ENCODE measurements at places on chromosomes 2 and 18.

DNA sequence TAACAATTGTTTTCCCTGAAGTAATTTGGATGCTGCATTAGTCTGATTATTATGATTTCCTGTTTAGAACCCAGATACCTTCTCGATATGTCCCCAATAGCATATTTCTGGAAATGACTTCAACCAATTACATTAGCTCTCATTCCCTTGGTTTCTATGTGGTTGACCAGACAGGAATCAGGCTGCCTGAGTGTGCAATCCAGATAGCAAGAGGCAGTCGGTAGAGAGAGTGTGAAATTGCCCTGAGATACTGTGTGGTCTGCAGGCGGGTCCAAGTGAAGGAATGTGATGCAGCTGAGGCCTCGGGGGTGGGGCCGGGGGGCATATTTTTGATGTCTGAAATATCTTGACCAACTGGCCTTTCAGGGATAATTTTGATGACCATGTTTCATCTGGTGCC is 143.9 kb upstream of the ITGA6 start:
- peak; percentile 68 for DNase-seq

DNA sequence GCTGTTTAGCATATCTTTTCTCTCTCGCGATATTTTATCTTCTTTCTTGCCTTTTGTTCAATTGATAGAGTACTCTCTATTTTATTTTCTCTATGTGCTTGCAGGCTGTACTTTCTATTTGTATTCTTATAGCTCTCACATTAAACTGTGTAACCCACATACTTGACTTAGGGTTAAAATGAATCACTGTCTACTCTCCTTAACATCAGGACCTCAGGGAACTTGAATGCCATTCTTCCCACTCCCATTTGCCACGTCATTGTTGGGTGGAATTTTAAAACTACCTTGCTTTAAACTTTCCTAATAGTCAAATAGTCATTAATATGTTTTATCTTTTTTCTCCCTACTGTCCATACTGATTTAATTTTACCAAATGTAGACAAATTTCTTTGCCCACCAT is 269.7 kb downstream of the ALPK2 start:
- DNase-seq: no peak

DNA sequence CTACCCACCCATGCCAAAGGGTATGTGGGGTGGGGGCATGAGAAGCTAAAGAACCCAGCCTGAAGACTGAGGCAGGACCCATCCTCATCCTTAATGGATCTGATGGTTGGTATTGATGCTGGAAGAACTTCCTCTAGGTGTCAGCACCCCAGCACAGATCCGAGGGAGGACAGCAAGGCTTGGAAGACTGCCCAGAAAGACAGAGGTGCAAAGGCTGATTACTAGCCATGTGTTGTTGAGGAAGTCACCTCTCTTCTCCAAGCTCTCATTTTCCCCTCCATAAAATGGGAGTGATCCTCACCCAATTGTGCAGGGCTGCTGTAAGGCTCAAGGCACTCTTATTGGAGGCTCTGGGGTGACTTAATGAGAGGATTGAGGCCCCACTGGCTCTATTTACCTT is 256.5 kb downstream of the CELF4 start:
- DNase-seq: no peak

DNA sequence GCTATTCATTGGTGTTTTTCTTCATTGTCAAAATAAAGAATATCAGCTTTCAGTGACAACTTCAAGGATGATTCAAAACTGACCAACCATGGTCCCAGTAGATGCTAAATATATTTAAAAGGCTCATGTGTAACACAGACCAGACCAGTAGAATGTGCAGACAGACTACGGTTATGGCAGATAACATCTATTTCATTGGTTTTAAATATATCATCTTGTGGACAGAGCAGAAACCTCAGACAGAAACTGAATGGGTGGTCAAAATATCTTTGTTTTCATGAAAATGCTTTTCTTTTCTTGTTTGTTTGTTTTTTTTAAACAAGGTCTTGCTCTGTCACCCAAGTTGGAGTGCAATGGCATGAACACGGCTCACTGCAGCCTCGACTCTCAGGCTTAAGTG is 107.4 kb upstream of the CREB1 start:
- no peak for DNase-seq

DNA sequence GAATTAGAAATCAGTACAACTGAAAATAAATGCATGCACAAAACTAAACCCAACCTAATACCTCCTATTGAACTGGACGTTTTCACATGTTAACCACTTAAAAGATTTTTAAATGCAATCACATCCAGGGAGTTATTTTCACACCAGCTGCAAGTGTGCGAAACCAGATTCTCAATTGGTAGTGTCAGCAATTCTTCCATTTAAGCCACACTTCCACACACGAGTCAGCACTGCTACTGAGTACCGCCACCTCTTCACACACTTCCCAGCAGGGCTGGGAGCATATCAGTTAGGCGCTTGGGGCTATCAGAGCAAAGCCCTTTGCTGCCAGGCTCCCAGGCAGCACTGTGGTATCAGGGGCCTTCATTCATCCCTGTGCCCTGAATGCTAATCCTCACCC is 14.2 kb downstream of the ERCC3 start:
- DNase-seq: no peak

- DNase-seq: no peak
These were observed 136.8 kb upstream of the PKDCC start for GRCh38 chr2:41911033-41911432.

GRCh38 chr18:3458378-3458777 is 8.4 kb downstream of the TGIF1 start:
- DNase-seq: no peak

- DNase-seq: no peak
These were observed 7.5 kb downstream of the MOCOS start for GRCh38 chr18:36194600-36195315.

DNA sequence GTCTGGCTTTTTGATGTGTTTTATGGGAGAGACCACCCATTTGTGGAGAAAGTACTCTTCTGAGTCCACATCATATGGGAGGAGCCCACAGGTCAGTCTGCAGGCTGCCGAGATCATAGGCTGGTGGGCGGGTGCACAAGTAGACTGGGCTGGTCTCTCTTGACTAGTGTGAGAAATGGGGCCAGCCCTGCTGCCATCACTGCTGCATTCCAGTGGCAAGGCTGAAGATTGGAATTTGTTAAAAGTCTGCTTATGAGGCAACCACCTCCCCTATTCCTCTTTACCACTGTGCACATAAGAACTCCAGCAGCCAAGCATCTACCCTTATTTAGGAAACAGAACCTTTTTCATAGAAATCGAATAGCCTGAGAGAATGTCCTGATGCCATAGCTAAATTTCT is 200.7 kb downstream of the DIS3L2 start:
- no peak for DNase-seq

DNA sequence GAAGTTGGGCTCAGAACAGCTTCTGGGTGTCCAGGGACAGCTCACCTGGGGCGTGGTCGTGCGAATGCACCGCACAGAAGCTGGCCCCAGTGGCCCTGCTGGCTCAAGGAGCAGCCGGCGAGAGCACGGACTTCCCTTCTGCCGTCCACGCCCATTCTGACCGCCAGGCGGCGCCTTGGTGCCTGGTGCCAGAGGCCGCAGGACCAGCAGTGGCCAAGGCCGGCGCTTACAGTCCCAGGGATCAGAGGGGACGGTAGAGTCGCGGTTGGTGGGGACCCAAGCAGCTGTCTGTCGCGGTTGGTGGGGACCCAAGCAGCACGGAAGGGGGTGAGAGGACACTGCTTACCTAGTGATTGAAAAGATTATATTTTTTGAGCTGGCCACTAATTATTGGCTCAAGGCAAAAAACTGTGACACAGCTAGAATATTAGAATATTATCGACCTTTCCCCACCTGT is 25.7 kb downstream of the NPPC start:
- peak; percentile 69 for DNase-seq

DNA sequence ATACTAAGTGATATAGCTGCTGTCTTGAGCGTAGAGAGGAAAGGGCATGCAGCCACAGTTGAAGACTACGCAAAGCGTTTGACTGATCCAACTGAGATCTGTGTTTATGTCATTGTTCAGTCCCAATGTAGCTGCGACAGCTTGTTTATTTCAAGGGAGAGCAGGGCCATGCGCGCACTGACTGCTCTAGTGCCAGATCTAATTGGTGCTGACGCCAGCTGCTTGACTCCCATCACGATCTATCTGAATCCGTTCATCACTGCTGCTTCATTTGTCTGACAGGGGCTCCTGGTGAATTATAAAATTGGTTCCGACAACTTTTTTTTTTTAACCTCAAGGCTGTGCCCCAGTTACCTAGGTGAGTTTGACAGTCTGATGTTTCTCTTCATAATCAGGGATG is 75.7 kb downstream of the CHST9 start:
- DNase-seq: no peak

DNA sequence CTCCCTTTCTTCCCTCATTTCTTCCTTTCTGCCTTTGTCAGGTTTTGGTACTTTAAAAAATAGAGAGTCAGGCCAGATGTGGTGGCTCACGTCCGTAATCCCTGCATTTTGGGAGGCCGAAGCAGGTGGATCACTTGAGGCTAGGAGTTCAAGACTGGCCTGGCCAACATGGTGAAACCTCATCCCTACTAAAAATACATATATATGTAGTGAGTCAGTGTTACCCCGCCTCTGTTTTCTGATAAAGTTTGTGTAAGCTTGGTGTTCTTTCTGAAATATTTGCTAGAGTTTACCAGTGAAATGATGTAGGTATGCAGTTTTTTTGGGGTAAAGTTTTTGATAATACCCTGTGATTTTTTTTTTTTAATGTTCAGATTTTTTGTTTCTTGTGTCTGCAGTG is 58.8 kb downstream of the DGKD start:
- no peak for DNase-seq

DNA sequence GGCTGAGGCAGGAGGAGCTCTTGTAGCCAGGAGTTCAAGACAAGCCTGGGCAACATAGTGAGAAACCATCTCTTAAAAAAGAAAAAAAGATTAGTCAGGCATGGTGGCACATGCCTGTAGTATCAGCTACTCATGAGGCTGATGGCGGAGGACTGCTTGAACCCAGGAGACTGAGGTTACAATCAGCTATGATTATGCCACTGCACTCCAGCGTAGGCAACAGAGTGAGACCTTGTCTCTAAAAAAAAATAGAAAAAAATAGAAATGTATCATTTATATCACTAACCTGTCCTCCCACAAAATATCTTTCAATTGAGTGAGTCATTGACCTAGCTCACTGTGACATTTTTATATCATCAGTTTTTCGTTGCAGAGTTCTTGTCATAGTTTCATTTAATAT is 152.5 kb downstream of the DTNA start:
- DNase-seq: no peak

DNA sequence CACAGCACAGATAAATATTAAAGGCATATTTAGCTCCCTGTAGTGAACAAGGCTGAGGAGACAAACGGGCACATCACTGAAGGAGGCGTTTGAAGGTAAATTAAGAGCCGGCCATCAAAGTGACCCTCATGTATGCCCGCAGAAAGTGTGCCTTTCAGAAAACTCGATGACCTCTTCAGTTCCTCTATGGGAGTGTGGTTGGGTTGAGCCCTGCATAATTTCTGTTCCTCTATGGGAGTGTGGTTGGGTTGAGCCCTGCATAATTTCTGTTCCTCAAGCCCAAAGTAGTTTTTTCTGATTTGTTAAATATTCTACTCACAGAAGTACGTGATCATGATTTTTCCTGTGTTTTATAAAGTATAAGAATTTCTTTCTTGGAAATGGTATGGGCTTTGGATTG is 568.5 kb downstream of the TSN start:
- no peak for DNase-seq

- no peak for DNase-seq
These were observed 35.8 kb downstream of the TCF7L1 start for GRCh38 chr2:85168942-85169341.

- no peak for DNase-seq
These were observed 251.8 kb upstream of the SMIM21 start for GRCh38 chr18:75679331-75679730.

- no peak for DNase-seq
These were observed 18.1 kb upstream of the DNAH7 start for GRCh38 chr2:196086517-196087368.

DNA sequence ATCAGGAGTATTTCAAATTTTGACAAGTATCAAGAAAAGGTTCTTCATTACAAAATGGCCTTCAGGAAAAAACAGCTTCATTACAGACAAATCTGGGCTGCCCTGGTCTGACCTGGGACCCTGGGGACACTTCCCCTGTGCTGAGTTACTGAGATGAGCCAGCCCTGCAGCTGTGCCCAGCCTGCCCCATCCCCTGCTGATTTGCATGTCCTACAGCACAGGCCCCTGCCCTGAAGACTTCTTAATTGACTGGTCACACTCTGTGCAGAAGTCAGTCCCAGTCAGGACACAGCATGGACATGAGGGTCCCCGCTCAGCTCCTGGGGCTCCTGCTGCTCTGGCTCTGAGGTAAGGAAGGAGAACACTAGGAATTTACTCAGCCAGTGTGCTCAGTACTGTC is 235.1 kb downstream of the ANKRD36B start:
- DNase-seq: no peak

DNA sequence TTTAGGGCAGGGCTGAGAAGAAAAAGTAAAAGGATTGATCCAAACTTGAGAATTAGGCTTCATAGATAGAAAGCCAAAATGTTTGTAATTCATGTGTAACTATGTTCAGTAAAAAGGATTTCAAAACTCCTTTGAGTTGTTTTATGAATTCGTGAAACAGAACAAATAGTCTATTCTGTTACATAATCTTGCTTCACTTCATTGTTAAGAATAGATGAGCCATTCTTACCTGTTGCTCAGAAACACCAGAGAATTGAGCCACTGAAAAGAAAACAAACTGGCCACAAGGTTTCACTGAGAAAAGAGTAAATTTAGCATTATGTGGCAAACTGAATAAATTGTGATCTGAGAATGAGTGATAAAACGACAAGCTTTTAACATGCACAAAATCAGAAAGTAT is 4.5 kb upstream of the ITPRID2 start:
- no peak for DNase-seq

GRCh38 chr2:218985325-218986091 is 524 bp upstream of the FEV start:
- DNase-seq: no peak

DNA sequence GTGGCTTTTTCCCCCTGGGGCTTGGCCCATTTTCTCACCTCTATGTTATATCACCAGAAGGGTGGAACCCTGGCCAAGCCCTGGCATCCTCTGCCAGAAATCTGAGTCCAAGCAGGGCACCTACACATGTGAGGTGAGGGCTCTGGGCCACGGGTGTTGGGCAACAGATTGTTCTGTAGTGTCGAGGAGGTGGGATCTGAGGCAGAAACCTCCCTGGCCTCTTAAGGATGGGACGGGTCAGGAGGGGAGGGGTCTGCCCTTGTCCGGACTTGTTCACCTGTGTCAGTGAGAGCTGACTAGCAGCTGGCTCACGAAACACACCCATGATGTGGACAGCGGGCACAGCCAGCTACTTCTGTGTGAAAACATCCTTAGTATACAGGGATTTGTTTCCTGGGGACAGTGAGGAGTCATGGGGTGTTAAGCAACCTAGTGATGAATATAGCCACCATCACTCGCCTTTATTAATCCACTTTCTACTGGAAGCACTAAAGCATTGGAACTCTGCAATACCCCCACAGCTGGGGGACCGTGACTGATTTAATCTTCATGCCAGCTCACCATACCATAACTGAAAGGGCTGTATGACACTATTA is 35.6 kb downstream of the EPAS1 start:
- no peak for DNase-seq

GRCh38 chr2:121286506-121286905 is 1.5 kb upstream of the TFCP2L1 start:
- DNase-seq: no peak

- no peak for DNase-seq
These were observed 167.7 kb upstream of the MYCN start for GRCh38 chr2:15772681-15773080.

GRCh38 chr2:192145496-192145895 is 49.2 kb downstream of the TMEFF2 start:
- DNase-seq: no peak

All from CMK (cell line).